ENCODE measurements at places on chromosomes 12 and 14.
A peak's percentile ranks its signal among the peaks of the same experiment; 100 is the strongest.

DNA sequence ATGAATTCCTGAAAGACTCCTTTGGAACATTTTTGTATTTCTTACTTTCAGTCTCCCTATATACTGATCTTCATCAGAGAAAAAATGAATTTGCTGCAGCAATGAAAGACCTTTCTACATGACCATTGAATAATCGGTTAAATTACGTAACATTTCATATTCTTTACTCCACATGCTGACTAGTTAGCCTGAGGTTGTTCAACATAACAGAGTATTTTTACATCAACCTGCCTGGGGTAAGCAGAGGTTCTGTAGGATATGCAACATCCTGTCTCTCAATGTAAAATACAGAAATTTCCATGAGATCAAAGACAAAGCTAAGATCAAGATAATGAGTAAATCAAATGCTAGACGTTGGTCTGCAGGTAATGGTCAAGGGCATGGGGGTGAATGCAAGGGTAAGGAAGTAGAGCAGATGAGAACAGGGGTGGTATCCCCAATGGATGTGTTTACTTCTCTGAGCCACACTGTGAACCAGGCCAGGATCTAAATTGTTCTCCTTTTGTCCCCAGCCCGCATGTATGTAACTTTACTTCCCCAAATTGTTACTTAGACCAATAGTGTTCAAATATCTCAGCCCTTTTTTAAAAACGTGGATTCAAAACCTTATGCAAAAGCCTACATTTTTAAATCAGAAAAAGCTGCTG lies 45.4 kb downstream of the DUSP6 start:
- no peaks in the 10 kb centered on the region for H3K4me1 ChIP-seq
- no peak overlapping the region for H3K4me3 ChIP-seq
- DNase-seq = no peak
- H3K36me3 ChIP-seq = no peaks in the 10 kb centered on the region

GRCh38 chr14:48289701-48290100 lies 614.3 kb upstream of the MDGA2 start:
- H3K4me3 ChIP-seq = no peak overlapping the region
- H3K27me3 ChIP-seq = no peaks in the 10 kb centered on the region
- H3K36me3 ChIP-seq = no peaks in the 10 kb centered on the region
- no peak for DNase-seq
- no peaks in the 10 kb centered on the region for H3K4me1 ChIP-seq
- H3K27ac ChIP-seq = no peak overlapping the region

DNA sequence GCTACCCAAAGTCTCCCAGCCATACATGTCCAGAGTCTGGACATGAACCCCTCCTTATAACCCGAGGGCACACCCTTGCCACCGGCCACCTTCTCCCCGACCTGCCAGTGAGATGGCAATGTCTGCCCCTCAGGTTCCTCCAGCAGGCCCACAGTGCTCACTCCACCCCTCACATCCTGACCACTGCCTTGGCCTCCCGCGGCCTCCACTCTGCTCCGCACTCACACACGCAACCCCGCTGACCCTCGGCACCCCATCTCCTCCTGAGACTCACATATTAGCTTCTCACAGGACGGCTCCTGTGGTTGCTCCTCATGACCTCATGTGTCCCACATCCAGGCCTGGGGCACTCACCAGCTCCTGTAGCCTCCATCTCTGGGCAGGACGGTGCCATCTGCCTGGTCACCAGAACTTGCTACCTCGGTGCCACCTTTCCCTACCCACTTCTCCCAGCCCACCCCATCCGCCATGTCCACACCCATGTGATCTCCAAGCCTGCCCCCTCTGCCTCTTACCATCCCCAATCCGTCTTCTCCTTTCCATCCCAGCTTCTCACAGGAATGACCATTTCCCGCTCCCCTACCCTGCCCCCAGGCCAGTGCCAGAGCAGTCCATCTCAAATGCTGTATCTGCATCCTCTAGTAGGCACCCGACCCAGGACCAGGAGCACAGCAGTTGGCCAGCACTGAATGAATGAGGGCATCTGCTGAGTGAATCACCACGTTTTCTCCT lies 198.6 kb upstream of the DIO3 start:
- H3K36me3 ChIP-seq = no peaks in the 10 kb centered on the region
- DNase-seq = no peak
- peaks cover 57% of the 10 kb centered on the region for H3K4me1 ChIP-seq
- H3K27ac ChIP-seq = no peak overlapping the region

DNA sequence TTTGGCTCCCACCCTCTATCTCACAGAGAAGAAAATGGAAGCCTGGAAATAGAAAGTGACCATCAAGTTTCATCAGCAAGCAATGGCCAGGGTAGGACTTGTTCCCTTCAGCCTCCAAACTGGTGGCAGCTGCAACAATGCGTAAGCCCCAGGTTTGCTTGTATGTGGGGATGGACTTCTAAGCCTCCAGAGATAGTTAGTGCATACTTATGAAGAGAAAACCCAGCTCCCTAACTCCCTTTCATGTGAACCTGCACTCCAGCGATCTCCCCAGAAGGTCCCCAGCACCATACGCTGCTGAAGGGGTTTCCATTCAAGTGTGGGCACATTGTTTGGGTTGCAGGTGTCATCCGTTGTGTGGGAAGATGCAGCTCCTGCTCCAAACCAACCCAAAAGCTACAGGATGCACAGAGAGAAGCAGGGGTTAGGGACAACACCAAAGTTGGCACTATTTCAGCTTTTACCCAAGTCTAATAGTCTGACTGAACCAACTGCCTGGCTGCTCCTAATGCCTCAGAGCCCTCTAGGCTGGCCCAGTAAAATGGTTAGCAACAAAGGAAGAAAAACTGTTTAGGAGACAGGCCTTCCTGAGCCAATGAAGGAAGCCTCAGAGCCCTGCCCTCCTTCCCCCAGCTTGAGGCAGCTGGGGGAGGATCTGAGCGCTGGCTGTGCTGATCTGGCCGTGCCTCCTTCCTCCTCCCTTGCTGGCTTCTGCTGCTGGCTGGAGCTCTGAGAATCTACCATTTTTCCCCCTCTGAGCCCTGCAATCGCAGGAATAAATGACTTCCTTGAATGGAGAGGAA lies 12.3 kb downstream of the ZFP36L1 start:
- DNase-seq = peak; percentile 33
- H3K36me3 ChIP-seq = no peaks in the 10 kb centered on the region
- no peaks in the 10 kb centered on the region for H3K27me3 ChIP-seq
- no peak overlapping the region for H3K4me3 ChIP-seq

- no peaks in the 10 kb centered on the region for H3K4me1 ChIP-seq
- H3K36me3 ChIP-seq = no peaks in the 10 kb centered on the region
- H3K27ac ChIP-seq = no peak overlapping the region
- no peaks in the 10 kb centered on the region for H3K27me3 ChIP-seq
Observed at GRCh38 chr14:45868863-45869262, 615.9 kb upstream of the MIS18BP1 start.

- no peaks in the 10 kb centered on the region for H3K36me3 ChIP-seq
- no peak overlapping the region for H3K27ac ChIP-seq
- H3K4me3 ChIP-seq = no peak overlapping the region
Observed at GRCh38 chr14:99590746-99591555, 13.1 kb downstream of the CCDC85C start.

GRCh38 chr14:66476964-66477363 lies 9.2 kb upstream of the CCDC196 start:
- H3K27ac ChIP-seq = no peak overlapping the region
- DNase-seq = no peak
- H3K4me1 ChIP-seq = no peaks in the 10 kb centered on the region
- no peaks in the 10 kb centered on the region for H3K36me3 ChIP-seq
- H3K4me3 ChIP-seq = no peak overlapping the region

GRCh38 chr12:12807970-12808702 lies 5.0 kb upstream of the DDX47 start:
- H3K27me3 ChIP-seq = no peaks in the 10 kb centered on the region
- DNase-seq = peak; percentile 91
- H3K4me1 ChIP-seq = peaks cover 58% of the 10 kb centered on the region
- no peak overlapping the region for H3K4me3 ChIP-seq
- peak overlapping the region; percentile 92 for H3K27ac ChIP-seq
- no peaks in the 10 kb centered on the region for H3K36me3 ChIP-seq

GRCh38 chr12:94561943-94562411 lies 88.4 kb downstream of the TMCC3 start:
- H3K27ac ChIP-seq = no peak overlapping the region
- H3K27me3 ChIP-seq = peaks cover 4% of the 10 kb centered on the region
- DNase-seq = peak; percentile 21
- no peaks in the 10 kb centered on the region for H3K4me1 ChIP-seq
- no peaks in the 10 kb centered on the region for H3K36me3 ChIP-seq
- H3K4me3 ChIP-seq = no peak overlapping the region

DNA sequence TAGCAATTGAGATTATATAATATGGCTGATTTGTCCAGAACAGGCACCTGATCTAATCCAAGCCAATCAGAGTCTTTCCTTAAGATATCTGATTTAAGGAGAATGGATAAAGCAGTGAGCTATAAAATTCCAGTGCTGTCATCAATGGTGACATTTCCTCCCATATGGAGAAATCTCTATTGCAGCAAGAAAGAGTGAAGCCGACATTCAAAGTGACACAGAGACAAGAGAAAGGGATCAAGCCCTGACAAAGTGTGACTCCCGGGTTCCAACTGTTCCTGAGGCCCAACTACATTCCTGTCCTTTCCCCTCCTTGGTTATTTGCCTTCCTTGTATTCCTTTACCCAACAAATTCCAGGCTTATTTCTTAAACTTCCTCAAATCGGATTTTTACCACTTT lies 430.0 kb upstream of the SOX5 start:
- no peaks in the 10 kb centered on the region for H3K36me3 ChIP-seq
- H3K4me1 ChIP-seq = peaks cover 23% of the 10 kb centered on the region
- H3K4me3 ChIP-seq = no peak overlapping the region
- no peaks in the 10 kb centered on the region for H3K27me3 ChIP-seq
